Stimulated activated CD8-positive, alpha-beta memory T cell treated with anti-CD3 and anti-CD28 coated beads, Interleukin-15, amount 100 ng/mL, for 24 hours (primary cell): ENCODE measurements at places on chromosomes 2 and 18.

DNA sequence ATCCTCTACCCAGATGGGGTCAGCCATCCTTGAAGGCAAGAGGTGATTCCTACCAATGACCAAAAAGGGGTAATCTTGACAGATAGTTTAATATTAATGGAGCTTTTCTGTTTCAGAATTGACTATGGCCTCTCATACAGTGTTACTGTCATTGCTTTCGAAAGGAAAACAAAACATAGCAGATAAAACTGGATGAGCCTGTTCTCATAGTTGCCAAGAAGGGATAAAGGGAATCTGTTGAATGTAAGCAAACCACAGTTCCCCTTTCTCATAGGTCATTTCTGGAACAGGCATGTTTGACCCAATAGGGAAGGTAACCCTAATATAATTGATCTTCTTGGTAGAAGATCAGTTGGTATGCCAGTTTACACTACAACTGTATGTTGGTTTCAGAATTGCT is 1.6 kb downstream of the RAB27B start:
- no peak for DNase-seq

DNA sequence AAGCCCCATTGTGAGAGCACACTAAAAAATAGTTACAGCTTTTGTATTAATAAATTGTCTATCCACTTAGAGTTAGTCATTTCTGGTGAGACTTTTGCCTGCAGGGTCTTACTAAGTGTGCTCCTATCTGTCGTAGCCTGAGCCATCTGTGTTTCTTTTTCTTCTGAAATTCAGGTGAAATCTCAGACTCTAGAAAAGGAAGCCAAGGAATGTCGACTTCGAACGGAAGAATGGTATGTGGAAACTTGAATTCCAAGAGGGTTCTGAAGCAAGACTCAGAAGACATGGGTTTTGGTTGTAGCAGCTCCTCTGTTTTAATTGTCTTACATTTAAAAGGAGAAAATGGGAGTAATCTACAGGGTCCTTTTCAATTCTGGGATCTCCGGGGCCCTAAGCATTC is 70.0 kb upstream of the STON1 start:
- DNase-seq, result no peak

GRCh38 chr2:189783451-189783926 is 650 bp downstream of the ORMDL1 start:
- no peak for DNase-seq

- no peak for DNase-seq
Measured at GRCh38 chr2:48767330-48767729, 11.8 kb upstream of the LHCGR start.

DNA sequence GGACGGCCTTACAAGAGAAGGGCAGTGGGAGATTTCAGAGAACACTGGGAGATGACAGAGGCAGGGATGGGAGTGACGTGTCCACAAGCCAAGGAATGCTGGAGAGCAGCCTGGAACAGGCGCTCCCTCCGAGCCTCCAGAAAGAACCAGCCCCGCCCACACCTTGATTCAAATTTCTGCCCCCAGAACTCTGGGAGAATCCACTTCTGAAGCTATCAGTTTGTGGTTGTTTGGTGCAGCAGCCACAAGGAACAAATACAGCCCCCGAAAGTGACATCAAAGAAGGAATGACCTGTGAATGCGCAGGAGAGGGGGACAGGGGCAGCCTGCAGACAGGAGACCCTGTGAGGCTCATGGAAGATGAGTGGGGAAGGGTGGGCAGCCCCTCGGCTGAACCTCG is 67.3 kb downstream of the TWIST2 start:
- no peak for DNase-seq

DNA sequence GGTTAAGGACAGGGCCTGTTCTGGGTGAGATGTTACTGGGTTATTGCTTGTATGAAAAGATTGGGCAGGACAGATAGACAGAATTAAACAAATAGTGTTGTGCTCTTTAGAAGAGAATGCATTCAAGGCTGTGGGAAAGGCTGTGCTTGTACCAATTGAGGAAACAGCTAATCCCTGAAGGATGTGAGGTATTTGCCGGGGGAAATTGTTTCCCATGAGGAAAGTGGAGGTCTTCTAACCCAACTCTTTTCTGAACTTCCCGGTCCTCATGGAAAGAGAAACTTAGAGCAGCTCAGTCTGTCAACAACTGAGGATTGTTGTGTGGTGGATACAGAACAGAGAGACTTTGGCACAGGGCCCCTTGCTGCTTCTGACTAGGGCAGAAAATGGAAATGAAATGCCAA is 9.5 kb downstream of the SLC1A4 start:
- DNase-seq, result no peak

DNA sequence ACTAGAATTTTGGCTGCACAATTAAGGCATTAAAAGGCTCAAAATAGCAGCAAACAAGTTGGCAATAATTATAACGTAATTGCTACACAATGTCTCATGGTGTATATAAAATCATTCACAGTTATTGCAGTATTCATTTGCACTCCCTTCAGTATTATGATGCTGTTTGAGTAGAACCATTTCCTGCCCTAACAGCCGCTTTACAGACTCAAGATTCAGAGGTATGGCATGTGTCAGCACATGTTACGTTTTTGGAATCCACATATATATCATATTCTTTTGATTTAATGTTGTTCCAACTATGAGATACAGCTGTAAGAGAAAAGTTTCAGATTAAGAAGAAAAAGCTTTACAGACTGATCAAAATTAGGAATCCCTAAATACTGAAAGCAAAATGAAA is 56.3 kb upstream of the NCKAP5 start:
- no peak for DNase-seq

DNA sequence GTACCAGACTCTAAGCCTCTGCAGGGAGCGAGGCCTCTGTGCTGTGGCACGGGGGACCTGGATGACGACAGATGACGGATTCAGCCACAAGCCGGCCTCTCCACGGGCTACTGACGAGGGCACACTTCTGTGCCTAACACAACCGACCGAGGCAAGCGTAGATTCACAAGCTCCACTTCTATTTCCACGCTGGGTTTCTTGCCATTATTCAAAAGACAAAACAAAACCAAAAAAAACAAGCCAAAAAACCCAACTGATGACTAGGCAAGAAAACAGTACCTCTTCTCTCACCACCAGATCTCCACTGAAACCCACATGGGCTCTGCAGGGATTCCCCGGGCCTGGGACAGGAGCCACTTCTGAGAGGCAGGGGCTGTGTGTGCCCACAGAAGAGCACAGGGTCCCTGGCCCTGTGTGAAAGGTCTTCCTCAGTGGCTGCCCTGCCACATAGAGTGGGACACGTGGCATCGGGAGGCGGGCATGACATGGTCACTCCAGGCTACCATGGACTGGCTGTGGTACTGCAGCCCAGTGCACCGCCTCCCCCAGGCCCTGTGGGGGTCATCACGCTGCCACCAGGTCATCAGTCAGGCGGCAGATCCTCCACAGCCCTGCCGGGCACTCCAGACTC is 254.7 kb downstream of the HDAC4 start:
- no peak for DNase-seq

DNA sequence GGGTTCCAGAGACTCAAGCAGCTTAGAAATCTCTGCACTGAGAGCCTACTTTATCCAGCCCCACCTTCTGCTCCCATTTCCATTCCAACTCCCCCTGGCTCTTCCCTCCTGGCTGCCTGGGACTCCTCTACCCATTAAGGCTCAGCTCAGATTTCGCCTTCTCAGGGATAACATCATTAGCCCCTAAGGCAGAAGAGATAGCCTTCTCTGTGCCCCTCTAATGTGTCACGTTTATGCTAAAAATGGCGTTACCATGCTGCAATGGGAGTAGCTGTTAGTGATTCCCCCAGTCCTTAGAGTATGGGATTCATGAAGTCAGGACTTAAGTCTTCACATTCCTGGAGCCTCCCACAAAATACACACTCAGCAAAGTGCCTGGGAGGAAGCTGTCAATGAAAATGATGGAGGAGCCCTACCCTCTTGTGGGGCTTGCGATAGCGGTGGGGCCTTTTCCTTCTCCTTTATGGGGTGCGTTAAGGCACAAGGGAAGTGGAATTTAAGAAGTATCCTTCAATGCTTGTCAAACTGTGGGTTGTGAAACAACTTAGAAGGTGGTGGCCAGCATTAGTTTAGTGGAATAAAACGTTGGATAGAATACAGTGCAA is 144.7 kb upstream of the COPS8 start:
- no peak for DNase-seq

- DNase-seq, result no peak
Measured at GRCh38 chr2:72851333-72851732, 25.5 kb upstream of the EXOC6B start.

- DNase-seq, result no peak
Measured at GRCh38 chr2:239949537-239949936, 75.6 kb downstream of the NDUFA10 start.

- no peak for DNase-seq
Measured at GRCh38 chr2:225122583-225123486, 80.6 kb upstream of the DOCK10 start.
